ENCODE measurements at places on chromosomes 4 and X. TPM values are rescaled to one million over a fixed set of nuclear protein-coding genes. Genes with fewer than 3 reads are reported as not detected.

- DNase-seq = peak; percentile 63
These were observed 55.2 kb downstream of the CHST7 start for GRCh38 chrX:46628460-46629371.

Gene TLL1
- total RNA-seq = 1.0 TPM

- DNase-seq = no peak
These were observed 8.8 kb upstream of the PIGA start for GRCh38 chrX:15344106-15344505.

DNA sequence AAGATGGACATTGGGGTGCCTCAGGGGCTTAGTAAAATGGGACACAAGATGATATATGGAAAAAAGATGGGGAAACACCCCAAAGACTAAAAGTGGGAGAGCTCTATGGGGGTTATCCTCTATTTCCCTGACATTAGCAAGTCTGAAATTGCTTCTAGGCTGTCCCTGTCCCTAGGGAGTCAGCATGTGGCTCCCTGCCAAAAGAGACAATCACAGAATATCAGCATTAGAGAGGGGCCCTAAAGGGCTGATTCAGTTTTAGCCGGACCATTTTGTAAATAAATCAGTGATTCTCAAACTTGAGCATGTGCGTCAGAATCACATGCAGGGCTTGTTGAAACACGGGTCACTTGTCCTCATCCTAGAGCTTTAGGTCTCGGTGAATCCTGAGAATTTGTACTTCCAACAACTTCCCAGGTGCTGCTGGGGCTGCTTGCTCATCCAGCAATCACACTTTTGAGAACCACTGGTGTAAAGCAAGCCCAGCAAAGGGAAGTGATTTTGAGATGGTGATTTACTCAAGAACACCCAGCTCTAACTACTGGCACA is 165.3 kb upstream of the DGKK start:
- peak; percentile 25 for DNase-seq

GRCh38 chr4:60034361-60034760 is 1165.8 kb upstream of the ADGRL3 start:
- no peak for DNase-seq

GRCh38 chrX:35461164-35461563 is 337.0 kb upstream of the MAGEB16 start:
- DNase-seq = no peak

DNA sequence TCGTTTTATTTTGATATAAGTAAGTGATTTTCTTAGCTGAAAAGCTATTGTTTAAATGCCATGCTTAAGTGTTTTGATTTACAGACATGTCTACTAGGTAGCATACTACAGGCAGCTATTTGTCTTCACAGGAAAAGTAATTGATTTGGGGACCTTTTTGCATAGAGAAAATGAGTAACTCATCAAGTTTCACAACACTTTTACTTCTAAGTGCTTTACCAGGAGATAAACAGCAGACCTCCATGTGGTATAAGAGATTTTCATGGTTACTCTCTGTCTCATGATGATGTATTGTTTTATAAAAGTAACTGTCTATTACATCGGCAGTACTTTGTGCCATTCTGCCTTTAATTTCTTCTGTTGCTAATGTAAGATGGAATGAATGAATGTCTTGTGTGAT is 28.7 kb downstream of the RBPJ start:
- DNase-seq = no peak

Gene SH2D1A
- total RNA-seq = 0.30 TPM

GRCh38 chr4:123299212-123299691 is 97.3 kb upstream of the SPRY1 start:
- no peak for DNase-seq

- no peak for DNase-seq
These were observed 267.1 kb upstream of the ETNPPL start for GRCh38 chr4:109029987-109030386.

Gene IL21
- not detected for total RNA-seq

Gene MPP1
- total RNA-seq = 32.9 TPM

Gene KIAA1210
- total RNA-seq = not detected

Gene PPP1R2C
- total RNA-seq = not detected

GRCh38 chrX:136199365-136199764 is 51.8 kb downstream of the MAP7D3 start:
- DNase-seq = no peak

GRCh38 chr4:183765251-183765911 is 106.3 kb downstream of the TRAPPC11 start:
- peak; percentile 52 for DNase-seq

DNA sequence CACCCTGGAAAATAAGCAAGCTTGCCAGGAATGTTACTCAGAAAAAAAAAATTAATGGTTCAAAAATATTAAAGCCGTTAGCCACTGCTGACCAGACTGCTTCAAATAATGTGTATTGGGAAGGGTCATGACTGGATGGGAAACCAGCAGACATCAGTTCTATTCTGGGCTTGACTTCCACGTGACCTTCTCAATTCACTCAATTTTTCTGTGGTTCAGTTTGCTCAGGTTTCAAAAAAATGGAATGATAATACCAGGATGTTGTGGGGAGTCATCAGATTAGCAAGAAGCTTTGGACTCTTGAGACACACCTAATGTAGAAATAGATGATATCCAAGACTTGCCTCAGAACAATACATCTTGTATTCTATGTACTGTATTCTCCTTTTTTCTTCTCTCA is 541.9 kb upstream of the BOD1L1 start:
- no peak for DNase-seq

Measured in left ventricle myocardium inferior (tissue), 1 donor.